Left lung (tissue), 14 donors: ENCODE measurements at places on chromosomes 11 and 22. TPM values are rescaled to one million over a fixed set of nuclear protein-coding genes. Genes with fewer than 3 reads are reported as not detected.

The FDXACB1 gene
- polyA plus RNA-seq, result 5.5 TPM

DNA sequence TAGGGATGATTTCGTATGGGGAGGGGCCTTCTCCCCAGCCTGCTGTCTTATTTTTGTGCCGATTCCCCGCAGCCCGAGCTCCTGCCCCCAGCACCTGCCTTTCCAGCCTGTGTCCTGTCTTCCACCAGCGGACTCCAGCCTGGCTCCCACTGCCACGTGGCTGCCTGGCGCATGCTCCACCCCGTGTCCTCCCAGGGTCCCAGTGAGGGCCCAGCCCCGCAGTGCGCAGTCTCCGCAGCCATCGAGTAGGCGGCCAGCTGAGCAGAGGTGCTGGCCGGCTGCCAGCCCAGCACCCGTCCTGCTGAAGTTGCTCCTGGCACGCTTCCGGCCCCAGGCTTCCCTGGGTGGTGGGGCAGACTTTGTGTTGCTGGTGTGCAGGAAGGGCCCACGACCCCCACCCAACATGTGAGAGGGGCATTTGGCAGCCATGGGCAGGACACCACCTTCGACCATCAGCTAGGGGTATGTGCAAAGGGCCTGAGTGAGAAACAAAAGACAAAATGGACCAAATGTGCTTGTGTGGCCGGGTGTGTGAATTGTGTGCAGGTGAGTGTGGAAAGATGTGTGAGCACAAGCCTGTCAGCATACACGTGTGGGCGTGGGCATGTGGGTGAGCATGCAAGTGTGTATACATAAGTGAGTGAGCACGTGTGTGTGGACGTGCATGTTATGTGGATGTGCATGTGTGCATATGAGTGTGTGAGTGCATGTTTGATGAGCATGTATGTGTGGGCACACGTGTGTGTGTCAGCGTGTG, 55.9 kb downstream of the RTN4R start:
- peak; percentile 63 for DNase-seq

The PATE2 gene
- not detected for polyA plus RNA-seq

The CALCB gene
- 0.11 TPM for polyA plus RNA-seq

DNA sequence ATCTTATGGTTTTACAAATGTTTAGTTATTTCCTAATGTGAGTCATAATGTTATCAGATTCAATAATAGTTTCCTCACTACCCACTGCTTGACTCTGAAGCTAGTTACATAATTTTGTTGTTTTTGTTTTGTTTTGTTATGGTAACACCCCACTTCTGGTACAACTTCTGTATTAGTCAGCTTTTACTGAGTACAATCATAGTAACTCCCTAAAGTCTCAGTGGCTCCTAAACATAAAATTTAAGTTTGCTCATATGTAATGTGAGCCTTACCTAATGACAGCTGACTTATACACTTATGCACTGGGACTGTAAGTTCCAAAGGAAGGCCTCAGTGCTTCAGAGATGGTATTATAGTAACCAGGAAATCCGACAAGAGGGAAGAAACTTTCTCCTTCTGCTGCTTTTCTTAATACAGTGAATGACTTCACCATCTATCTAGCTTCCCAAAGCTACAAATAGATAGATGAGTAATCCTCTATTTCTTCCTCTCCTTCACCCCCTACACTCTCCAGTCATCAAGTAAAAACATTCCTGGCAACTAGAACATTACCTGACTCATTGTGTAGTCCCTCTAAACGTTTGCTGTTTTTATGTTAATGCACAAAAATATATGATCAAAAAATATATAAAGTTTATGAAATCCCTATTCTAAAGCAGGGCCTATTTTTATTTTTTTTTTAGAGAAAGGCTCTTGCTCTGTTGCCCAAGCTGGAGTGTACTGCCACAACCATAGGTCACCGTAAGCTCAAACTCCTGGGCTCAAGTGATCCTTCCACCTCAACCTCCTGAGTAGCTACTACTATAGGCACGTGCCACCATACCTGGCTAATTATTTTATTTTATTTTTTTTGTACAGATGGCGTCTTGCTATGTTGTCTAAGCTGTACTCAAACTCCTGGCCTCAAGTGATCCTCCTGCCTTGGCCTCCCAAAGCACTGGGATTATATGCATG, 563.0 kb downstream of the SOX6 start:
- DNase-seq, result no peak

GRCh38 chr22:24026733-24027132, 15.6 kb downstream of the CABIN1 start:
- no peak for DNase-seq

DNA sequence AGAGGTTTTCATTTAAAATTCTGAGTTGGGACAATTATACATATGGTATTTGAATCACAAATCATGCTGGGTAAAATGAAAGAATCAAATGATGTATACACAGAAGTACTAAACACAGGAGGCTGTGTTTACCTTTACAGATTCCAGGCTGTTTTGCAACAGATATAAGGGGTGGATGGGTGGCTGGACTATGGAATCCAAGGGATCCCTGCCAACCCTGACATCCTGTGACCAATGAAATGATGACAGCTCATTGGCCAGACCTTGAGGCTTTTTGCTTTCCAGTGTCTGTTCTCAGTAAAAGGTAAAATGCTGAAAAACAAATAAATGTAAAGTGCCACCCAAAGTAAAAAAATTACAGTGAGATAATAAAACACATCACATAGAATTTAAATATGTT, 3.3 kb upstream of the DDI1 start:
- no peak for DNase-seq

The PSMA1 gene
- 164 TPM for polyA plus RNA-seq

The TMEM191C gene
- 1.7 TPM for polyA plus RNA-seq

The DSCAML1 gene
- polyA plus RNA-seq, result 1.2 TPM
